Left lobe of liver (tissue), 2 donors: ENCODE measurements at places on chromosomes 12 and 14. TPM values are rescaled to one million over a fixed set of nuclear protein-coding genes. Genes with fewer than 3 reads are reported as not detected.

GRCh38 chr12:72011374-72011773 lies 72.7 kb downstream of the TPH2 start:
- DNase-seq, result no peak

GRCh38 chr14:68958553-68958952 lies 20.5 kb downstream of the ACTN1 start:
- DNase-seq, result no peak

GRCh38 chr12:44224399-44225148 lies 388.7 kb downstream of the TMEM117 start:
- DNase-seq, result no peak

- no peak for DNase-seq
These were observed 245.8 kb upstream of the RMST start for GRCh38 chr12:97216848-97217247.

The MYRFL gene
- 0.08 TPM for total RNA-seq

The FGF6 gene
- total RNA-seq, result not detected

The CMA1 gene
- total RNA-seq, result not detected

The KERA gene
- not detected for total RNA-seq

The TMEM263 gene
- total RNA-seq, result 23.2 TPM
